ENCODE measurements at places on chromosomes 12 and 14.

DNA sequence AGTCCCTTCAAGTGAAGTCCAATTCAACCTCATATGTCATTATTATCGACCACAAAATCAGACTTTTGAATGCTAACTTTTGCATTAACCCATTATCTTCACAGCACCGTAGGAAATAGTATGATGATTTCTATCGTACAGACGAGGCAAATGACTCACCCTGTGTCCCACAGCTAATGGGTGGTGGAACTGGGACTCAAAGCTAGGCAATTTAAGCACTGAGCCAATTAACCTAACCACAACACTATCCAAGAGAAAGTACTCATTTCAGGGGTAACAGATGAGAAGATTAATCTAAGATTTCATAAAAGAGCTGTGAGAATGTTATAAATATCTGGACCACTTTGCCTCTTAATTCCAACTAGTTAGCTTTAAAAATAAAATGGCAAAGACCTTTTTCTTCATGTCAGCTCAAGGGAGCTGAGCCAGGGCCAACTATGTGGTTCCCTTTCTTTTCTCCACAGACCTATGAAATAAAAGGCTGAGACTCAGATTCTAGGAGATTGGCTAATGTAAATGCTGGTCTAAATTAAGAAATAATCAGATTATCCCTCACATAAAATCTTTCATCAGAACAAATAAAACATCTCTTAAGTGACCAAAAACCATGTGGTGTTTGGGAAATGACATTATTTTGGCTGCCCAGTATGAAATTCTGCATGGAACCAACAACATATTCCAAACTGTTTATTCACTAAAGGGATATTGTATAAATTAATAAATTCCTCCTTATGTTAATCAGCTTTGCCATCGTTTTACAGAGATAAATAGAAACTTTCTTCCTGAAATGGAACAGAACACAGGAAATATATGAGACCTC is 4.9 kb downstream of the PTGER2 start:
- DNase-seq, result no peak

DNA sequence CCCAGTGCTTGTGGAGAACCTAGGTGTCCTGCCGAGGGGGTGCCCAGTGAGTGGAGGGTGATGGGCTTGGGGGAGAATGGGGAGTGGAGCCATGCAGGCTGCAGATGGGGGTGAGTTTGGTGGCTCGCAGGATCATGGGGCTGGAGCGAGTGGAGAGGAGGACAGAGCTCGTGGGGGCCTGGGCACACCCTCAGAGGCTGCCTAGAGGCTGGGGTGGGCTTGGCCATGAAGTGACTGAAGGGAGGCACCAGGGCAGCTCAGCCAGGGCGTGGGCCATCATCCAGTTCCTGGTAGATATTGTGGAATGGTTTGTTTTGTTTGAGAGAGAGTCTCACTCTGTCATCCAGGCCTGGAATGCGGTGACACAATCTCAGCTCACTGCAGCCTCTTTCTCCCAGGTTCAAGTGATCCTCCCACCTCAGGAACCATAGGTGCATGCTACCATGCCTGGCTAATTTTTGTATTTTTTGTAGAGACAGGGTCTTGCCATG is 43.4 kb upstream of the AMN start:
- no peak for DNase-seq

GRCh38 chr12:11686120-11686519 is 36.6 kb downstream of the ETV6 start:
- no peak for DNase-seq

DNA sequence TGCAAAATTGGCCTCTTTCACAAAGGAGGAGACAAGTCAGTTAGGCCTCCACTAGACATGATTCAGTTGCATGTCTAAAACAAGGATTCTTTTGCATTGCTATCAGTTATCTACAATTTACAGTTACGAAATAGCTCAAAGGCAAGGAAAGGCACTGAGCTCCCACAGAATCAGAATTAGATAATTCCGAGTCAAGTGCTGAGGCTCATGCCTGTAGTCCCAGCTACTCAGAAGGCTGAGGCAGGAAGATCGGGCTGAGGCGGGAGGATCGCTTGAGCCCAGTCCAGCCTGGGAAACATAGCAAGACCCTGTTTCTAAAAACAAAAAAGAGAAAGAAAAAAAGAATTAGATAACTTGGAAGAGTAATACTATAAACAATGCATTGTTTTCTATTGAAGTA is 12.3 kb upstream of the RTRAF start:
- no peak for DNase-seq

GRCh38 chr12:75705749-75706711 is 194.6 kb upstream of the KRR1 start:
- no peak for DNase-seq

GRCh38 chr12:50574601-50575348 is 70.0 kb downstream of the DIP2B start:
- no peak for DNase-seq

DNA sequence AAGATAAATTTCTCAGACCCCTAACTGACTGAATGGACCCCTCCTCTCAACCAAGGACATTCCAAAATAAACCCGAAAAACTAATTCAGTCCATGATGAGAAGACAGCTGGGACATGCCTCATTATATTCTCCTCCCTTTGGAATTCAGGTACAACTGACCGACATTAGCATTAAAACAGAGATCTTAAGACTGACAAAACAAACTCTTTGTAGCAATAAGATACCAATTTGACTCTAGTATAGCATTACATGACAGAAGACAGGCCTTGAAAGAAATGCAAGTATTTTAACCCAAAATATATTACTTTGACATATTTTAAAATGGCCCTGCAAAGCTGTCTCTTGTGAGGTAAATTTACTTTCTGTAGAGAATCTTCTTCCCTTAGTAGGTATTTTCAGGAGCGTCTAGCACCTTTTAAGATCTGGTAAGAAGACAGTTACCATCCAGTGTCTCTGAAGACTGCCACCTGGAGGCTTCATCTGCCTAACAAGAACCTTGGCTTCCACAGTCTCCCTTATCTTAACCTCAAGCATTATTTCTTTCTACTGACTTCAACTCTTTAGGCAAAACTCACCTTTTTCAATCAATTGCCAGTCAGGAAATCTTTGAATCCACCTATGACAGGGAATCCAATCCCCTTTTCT is 957.5 kb downstream of the SLC6A15 start:
- DNase-seq, result no peak

- peak; percentile 88 for DNase-seq
These were observed at the start of gene DUSP6 for GRCh38 chr12:89352492-89353187. TSS of gene DUSP6 (minus strand) at chr12:89352501. CDS start at chr12:89352039, 462 bp downstream.
